Ecto neural progenitor cell (in vitro differentiated cells): ENCODE measurements at places on chromosomes 11 and 22.
A peak's percentile ranks its signal among the peaks of the same experiment; 100 is the strongest.

GRCh38 chr11:82756765-82757639 lies 23.3 kb upstream of the FAM181B start:
- DNase-seq: no peak

- DNase-seq: no peak
Measured at GRCh38 chr11:127888386-127888785, 699.0 kb downstream of the ETS1 start.

DNA sequence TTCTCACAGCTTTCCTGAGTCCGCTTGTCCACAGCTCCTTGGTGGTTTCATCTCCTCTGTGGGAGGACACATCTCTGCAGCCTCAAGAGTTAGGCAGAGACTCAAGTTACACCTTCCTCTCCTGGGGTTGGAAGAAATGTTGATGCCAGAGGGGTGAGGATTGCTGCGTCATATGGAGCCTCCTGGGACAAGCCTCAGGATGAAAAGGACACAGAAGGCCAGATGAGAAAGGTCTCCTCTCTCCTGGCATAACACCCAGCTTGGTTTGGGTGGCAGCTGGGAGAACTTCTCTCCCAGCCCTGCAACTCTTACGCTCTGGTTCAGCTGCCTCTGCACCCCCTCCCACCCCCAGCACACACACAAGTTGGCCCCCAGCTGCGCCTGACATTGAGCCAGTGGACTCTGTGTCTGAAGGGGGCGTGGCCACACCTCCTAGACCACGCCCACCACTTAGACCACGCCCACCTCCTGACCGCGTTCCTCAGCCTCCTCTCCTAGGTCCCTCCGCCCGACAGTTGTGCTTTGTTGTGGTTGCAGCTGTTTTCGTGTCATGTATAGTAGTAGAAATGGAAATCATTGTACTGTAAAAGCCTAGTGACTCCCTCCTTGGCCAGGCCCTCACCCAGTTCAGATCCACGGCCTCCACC lies 11.7 kb downstream of the RASD2 start:
- DNase-seq: peak; percentile 82

- DNase-seq: no peak
Measured at GRCh38 chr11:111598148-111598547, 4.1 kb upstream of the SIK2 start.

GRCh38 chr11:11480971-11481370 lies 127.9 kb upstream of the CSNK2A3 start:
- DNase-seq: no peak

DNA sequence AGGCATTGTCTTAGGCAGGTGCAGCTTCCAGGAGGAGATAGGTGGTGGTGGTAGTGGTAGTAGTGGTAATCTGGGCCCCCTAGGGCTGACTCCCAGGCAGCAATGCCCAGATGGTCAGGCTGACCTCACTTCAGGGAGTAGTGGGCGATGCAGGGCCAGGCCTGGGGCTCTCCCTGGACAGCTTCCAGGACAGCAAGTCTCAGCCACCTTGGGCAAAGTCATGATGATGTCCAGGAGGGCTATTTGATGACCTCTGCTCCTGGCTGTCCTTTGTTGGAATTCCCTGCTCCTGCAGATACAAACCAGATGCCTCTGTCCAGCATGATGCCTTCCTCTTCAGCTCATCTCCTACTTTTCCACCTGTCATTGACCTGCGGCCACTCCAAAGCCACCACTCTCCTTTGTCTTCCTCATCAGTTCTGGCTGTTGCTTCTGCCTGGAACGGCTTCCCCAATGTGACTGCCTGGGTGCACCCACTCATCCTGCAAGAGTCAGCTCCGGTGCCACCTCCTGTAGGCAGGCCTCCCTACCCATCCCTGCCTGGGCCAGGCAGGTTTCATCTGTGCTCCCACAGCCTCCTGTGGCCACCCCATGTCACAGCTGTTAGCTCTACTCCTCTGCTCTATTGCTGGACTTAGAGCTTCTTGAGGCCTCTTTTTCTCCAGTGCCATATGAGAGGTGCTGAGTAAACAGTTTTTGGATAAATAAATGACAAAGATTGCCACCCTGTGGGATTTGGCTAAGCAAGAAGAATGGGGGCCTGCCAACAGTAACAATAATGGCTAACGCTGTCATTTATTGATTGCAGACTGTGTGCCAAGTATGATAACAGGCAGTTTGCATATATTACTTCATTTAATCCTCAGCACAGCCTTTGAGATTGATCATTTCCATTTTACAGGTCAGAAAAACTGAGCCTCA lies 172.9 kb upstream of the NECTIN1 start:
- no peak for DNase-seq

DNA sequence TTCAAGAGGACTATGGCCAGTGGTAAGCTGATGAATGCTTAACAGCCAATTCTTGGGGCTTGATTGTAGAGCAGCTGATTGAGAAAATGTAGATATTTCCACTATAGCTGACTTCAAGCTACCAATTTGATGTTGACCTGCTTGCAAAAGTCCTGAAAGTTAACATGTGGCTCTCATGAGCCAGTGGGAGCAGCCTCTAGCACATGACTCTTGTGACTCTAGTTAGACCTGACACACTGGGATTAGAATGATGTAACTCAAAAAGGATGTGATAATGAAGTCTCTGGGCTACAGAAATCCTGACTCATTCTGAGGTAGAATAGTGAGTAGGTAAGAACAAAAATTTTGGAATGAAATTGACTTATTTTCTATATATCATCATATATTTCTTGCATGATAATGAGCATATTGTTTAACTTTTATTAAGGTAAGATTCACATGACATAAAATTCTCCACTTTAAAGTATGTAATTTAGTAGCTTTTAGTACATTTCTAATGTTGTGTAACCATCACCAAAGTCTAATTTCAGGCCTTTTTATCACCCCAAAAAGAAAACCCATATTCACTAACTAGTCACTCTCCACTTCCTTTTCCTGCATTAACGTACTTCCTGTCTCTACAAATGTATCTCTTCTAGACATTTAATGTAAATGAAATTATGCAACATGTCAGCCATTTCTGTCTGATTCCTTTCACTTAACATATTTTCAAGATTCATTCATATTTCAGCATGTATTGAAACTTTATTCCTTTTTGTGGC lies 16.1 kb upstream of the OR52H1 start:
- no peak for DNase-seq

DNA sequence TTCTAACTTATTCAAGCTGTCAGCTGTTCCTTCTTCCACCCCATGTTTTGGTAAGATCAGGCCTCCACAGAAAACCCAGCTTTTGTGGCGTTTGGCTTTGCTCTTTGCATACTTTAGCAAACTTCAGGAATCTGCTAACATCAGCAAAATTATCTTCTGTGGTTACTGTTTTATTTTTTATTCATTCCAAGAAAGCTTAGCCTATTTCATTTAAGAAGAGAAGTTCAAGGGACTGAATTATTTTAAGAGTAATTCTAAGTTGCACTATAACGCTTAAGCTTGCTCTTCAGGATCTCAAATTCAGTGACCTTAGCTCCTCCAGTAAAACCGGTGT lies 1.1 kb downstream of the JHY start:
- no peak for DNase-seq
